ENCODE measurements at places on chromosomes 4 and X.

DNA sequence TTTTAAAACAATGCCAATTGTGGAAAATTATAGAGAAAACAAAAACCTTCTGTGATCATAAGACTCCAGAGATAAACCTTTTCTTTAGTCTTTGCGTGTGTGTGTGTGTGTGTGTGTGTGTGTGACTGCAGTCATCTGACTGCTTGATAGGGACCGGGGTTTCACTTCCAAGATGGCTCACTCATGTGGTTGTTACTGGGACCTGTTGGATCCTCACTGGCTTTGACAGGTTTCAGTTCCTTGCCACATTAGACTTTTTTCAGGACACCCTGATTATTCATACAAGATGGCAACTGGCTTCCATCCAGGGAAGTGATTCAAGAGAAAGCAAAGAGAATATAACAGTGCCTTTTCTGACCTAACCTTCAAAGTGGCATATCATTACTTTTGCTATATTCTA, 21.9 kb upstream of the MAD2L1 start:
- no peak for DNase-seq

GRCh38 chr4:102717448-102718092, 43.2 kb downstream of the MANBA start:
- DNase-seq: no peak

DNA sequence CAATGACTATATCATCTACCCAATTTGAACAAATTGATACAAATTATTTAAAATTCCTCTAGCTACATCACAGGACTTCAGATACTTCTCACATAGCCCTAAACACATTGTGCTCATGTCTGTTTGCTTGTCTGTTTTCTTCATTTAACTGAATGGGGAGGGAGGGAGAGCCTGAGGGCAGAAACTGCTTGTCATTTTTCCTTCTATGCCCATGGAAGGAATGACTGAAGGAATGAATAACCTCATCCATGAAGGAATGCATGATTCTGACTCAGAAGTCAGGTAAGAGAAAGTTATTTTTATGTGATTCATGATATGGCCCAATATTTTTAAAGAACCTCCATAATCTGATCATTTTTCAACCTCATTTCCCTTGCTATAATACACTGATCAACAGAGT, 418.0 kb upstream of the PITX2 start:
- no peak for DNase-seq

DNA sequence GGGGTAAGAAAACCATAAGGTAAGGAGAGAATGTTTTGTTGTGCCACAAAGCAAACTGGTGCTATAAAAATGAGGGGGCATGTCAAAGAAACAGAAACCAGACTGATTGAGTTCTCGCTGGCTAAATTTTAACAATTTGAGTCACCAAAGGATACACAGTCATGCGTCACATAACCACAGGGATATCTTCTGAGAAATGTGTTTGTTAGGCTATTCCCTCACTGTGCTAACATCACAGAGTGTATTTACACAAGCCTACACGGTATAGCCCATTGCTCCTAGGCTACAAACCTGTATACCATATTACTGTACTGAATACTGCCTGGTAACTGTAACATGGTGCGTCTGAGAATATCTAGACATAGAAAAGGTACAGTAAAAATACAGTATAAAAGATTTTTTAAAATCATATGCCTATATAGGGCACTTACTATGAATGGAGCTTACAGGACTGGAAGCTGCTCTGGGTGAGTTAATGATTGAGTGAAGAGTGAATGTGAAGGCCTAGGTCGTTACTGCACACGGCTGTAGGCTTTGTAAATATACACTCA, 50.1 kb downstream of the FBXW7 start:
- no peak for DNase-seq

Measured in stimulated activated CD4-positive, alpha-beta T cell treated with anti-CD3 and anti-CD28 coated beads, Interleukin-1b, Interleukin-23, amount 100 ng/mL, for 1 hour (primary cell).